CD4-positive, alpha-beta T cell treated with Interleukin-4 for 4 hours (primary cell): ENCODE measurements at places on chromosomes 6 and 20.

DNA sequence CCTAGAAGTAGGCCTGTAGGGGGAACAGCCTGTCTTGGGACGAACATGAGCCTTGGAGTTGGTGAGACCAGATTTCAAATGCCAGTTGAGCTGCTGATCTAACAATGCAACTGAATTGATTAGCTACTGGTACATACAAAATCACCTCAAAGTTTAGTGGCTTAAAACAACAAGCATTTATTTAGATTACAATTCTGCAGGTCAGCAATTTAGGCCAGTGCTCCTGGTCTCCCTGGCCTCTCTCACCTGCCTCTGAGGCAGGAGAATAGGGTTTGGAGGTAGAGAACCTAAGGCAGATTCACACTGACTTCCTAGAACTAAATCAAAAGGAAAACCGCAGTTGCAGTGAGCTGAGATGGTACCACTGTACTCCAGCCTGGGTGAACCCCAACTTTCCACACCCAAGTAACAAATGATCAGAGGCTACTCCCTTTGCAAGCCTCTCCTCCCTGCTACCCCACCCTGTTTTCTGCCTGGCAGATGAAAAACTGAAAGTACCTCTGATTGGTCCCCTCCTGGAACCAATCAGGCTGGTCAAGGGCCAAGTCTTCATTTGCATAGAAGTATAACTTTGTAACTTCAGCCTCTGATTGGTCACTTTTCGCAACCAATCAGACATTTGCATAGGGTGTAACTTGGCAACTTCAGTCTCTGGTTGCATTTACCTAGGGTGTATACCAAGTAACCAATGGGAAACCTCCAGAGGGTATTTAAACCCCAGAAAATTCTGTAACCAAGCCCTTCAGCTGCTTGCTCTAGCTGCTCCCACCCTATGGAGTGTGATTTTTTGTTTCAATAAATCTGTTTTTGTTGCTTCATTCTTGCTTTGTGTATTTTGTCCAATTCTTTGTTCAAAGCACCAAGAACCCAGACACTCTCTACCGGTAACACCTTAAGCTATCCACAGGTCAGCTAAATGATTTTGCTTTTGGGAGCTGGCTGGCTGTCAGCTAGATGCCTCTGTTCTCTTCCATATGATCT, 8.1 kb upstream of the UBR2 start:
- DNase-seq, result peak; percentile 69

DNA sequence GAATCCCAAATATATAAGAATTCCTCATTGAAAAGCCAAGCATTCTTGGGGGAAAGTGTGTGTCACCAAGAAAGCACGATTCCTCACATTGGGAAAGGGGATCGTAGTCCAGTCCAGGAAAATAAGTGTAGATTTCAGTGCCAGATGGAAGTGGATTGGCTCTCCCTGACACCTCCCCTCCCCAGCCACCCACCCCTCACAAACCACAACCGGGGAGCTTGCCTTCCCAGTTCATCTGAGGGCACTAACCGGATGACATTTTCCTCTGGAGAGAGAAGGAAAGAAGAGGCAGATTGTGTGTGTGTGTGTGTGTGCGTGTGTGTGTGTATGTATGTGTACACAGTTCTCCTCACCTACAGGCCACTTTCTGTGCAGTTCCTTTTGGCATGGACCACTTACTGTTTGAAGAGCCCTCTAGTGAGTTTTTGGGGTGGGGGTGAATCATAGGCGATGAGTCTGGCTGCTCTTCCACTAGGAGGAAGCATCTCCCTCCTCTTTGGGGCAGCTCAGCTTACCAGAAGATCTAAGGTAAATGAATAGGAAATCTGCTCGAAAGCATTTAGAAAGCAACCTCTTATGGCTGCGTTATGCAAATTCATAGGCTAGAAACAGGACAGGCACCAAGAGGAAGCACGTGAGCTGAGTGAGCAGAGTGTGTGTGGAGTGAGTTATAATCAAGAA, 20.8 kb downstream of the DAAM2 start:
- DNase-seq, result no peak

- no peak for DNase-seq
These were observed 40.9 kb upstream of the LYRM2 start for GRCh38 chr6:89679215-89680120.

DNA sequence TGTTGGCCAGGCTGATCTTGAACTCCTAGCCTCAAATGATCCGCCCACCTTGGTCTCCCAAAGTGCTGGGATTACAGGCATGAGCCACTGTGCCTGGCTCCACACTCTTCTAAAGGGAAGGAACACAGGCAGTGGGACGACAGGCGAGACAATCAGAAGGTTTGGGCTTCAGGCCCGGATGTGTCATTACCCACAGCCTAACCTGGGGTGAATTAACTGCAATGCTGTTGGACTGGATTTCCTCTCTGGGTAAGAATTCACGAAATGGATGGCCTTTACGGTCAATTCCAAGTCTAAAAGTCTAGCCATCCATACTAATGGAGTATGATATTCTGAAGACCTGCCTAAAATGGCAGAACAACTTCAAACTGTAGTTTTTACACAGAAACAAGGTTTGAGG, 83.7 kb upstream of the CCDC28A start:
- no peak for DNase-seq

DNA sequence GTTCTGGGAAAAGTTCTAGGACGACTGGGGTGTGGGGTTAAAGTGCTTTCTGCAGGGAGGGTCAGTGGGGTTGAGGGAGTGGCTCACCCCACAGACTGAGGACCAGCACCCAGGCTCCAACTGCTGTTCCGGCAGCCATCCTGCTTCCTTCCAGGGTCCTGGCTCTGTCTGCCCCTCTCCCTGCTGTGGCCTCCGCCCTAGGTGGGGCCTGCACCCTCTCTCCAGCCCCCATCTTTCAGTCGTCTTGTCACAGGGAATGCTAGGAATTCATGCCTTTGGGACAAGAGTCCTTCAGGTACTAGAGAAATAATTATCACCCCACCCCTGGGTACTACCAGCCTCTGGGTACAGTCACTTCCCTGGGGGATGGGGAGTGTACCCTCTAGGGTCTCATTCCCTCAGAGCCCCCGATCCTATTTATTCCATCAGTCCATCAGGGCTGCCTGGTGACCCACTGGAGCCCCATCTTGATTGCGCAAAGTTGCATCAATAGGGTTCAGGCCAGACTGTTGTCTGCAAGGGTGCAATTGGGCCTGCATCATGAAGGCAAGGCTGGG, at the start of gene AGER:
TSS of gene AGER (minus strand) at position 170 of the 557 bp plus-strand sequence. CDS start at position 139, 31 bp downstream.
- no peak for DNase-seq

- DNase-seq, result no peak
These were observed 24.1 kb upstream of the GTF3C6 start for GRCh38 chr6:110934381-110934898.

GRCh38 chr6:159716247-159717096, 10.8 kb upstream of the WTAP start:
- no peak for DNase-seq

DNA sequence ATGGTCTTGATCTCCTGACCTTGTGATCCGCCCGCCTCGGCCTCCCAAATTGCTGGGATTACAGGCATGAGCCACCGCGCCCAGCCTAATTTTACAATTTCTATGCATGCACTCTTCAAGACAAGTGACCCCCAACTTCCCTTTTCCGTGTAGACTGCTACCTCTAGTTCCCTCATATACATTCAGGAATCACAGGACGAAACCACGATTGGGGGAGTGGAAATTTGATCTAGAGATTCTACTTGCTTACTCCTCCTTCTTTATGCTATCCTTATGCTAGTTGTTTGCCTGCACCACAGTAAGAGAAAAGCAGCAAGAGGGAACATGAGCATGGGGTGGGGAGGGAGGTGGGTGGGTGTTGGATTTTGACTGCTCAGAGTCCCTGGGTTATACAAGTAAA, 34.9 kb downstream of the OSTM1 start:
- DNase-seq, result no peak

GRCh38 chr6:133595111-133595761, 293.7 kb upstream of the TCF21 start:
- DNase-seq, result no peak

DNA sequence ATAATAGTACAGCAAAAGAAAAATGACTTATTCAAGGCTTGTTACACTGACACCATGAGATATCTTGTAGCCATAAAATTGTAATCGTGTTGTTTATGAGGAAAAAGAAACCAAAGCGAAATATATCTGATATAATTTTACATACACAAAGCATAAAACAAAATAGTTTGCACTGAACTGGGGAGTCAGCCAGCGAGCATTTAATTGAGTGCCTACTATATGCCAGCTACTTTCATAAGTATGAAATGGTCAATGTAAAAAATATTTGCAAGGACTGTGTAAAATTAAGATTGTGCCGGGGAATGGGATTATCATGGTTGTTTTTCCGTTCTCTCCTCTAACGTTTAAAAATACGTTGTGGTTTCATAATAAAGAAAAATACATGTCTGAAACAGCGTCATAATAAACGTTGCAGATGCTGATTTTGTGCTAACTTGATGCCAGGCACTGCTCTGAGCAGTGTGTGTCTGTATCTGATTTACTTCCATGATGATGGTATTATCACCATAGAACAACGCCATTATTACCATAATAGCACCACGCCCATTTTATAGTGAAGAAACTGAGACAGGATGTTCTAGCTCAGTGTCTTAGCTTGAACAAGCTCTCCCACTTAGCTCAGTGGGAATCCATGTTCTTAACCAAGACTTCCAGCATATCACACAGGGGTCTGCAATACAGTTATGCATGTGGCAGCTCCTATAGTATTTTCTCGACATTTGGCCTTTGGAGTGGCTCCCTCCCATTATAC, 144.6 kb downstream of the BCAS1 start:
- DNase-seq, result no peak

DNA sequence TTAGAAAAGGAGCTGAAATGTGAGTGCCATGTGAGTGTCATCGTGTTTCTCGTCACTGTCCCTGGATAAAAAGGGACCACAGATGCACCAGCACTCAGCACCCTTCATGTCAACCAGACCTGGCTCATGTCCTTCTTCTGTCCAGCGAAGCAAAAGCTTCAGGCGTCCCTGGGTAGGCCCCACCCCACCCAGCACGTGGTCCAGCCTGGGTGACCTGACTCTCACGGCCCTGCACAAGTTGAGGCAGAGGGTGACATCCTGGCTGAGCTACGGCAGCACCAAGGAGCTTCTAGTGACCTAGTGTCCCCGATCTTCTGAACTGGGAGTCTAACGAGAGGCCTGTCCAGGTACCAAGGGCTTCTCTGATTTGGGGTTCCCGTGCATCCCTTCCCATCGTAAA, 37.8 kb downstream of the PSMG4 start:
- DNase-seq, result no peak

DNA sequence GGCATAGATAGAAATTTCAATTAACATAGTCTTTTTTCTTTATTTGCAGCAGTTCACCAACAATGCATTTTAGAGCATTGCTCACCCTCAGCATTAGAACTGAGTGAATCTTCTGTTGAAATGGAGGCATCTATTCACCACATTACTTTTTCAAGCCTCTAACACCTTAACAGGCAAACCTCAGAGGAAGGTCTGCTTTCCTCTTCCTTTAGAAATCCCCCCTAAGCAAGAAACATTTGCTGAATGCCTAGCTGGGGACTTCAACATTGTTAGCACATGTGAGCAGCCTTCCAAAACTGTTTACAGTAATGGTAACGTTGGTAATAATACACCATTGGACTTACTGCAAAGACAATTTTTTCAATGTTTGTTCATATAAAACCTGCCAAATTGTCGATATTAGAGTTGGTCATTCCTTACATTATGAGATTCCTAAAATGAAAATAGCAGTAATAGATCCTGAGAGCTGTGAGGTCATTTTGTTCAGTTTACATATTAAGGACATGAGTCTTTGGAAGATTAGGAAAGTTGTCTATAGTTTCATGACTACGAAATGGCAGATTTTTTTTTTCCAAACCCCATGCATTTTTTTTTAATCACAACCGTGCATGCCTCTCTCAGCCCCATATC, 20.6 kb upstream of the AKIRIN2 start:
- no peak for DNase-seq

DNA sequence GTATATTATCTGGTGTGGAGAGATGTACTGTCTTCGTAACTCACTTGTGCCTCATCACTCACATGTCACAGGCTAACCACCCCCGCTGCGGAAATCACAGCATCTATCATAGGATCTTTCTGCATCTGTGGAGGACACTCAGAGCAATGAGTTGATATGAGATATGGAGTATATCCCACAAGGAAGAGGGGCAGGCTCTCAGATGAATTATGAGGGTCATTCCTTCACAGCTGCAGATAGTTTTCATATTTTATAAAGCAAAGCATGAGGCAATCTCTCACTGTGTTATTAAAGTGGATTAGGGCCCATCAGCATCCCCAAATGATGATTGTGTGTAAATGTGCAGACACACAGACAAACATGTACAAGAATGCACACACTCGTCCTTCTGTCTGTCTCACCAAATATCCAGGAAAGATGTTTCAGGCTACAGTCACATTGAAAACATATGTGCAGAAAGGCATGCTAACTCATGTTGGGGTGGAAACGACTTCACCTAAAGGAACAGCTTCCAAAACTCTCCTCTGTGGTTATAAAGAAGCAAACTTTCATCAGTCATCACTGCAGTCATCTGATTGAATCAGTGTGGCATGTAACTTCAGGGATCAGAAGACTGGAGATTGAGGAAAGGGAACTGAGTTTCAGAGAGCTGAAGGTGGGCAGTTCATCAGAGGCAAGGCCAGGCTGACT, 164.7 kb downstream of the FOXC1 start:
- DNase-seq, result no peak

GRCh38 chr6:53651205-53651763, 14.3 kb downstream of the KLHL31 start:
- DNase-seq, result peak; percentile 81

DNA sequence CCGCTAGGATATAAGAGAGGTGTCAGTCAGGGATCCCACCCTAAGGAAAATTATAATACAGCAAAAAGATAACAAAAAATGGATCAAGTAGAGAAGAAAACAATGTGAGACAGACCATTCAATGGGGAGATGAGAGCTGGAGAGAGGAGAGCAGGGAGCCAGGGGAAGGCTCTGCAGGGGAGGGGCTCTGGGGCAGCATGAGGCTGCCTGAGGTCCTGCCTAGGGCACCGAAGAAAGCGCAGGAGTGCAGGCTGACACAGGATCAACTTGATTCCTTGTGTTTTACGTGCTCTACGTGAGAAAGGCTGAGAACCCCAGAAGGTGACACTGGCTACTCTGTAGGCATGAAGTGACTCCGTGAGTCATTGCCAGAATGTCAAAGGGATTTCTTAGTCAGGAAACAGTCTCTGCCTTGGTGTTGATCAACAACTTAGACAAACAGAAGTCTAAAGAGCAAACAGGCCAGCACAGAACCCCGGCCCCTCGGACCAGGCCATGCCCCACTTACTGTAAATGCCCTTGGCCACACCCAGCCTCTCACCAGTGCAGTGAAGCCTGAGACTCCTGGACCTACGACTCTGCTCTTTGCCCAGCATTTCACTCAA, 290.1 kb upstream of the PRDM1 start:
- DNase-seq, result no peak

- no peak for DNase-seq
These were observed 10.6 kb upstream of the FAM110A start for GRCh38 chr20:822651-823573.

GRCh38 chr6:145073811-145074210, 661.5 kb downstream of the EPM2A start:
- no peak for DNase-seq

DNA sequence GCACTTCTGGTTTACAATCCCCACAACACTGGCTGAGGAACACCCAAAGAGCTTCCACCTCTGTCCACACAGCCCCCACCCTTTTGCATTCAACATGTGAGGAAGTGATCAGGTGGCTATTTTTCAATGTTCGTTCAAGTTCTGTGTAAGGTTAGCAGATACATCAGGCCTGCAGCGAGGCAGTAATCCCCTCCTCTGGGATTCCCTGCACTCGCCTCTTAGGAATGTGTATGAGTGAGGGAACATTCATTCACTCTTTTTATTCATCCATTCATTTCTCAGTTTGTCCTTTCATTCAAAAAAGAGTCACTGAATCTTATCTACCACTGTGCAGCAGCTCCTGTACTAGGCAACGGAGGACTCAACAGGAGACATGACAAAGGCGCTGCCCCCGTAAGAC, 236.4 kb upstream of the PRDM1 start:
- DNase-seq, result no peak
